ENCODE measurements at places on chromosomes 5 and 9.

GRCh38 chr5:95962785-95963184, 1.1 kb upstream of the ELL2 start:
- DNase-seq, result no peak

DNA sequence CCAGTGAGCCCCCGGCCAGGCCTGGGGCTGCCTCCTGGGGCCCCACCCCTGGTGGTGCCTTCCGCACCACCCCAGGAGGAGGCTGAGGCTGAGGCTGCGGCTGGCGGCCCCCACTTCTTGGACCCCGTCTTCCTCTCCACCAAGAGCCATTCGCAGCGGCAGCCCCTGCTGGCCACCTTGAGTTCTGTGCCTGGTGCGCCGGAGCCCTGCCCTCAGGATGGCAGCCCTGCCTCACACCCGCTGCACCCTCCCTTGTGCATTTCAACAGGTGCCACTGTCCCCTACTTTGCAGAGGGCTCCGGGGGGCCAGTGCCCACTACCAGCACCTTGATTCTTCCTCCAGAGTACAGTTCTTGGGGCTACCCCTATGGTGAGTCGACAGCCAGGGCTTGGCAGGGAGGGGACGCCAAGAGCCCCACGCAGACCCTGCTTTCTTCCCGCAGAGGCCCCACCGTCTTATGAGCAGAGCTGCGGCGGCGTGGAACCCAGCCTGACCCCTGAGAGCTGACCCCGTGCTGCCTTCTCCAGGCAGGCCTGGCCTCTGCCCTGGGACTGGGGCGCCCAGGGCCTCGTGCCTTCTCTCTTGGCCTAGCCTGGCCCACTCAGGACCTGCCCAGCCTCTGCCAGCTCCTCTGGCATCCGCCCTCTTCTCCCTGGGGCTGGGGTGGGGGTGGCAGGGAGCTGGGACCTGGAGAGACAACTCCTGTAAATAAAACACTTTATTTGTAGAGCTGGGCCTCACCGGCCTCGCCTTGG, 4.0 kb upstream of the EHMT1 start:
- no peak for DNase-seq

DNA sequence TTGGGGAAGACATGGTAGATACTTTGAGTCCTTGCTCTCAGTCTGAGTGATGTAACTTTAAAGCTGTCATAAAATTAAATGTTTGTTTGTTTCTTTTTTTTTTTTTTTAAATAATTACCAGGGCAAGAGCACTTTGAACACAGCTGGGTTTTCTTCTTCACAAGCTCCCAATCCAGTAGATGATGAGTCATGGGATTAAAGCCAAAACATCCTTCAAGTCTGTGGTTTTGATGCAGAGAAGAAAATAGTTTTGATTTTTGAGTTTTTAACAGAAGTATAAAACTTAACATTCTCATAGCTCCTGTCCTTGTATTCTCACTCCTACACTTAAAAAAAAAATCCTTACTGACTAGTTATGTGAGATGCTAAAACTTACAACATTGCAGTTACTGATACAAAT, 34.8 kb upstream of the IL31RA start:
- no peak for DNase-seq

DNA sequence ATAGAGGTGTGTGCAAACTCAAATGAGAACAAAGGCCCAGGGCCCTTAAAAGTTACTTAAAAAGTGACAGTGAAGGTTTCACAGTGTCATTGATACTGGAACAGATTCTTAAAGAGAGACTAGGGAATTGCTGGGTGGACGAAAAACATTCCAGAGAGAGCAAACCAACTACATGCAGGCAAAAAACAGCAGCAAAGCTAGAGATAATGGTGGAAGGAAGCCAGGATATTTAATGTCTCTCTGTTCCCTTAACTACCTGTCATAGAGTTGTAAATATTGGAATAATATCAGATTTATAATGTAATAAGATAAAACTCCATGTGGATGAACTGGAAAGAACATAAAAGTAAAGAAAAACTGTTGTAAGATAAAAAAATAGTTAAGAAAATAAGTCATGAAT, 508.6 kb downstream of the TAF11L14 start:
- DNase-seq, result no peak

GRCh38 chr5:102628441-102629175, 126.5 kb upstream of the PAM start:
- no peak for DNase-seq

DNA sequence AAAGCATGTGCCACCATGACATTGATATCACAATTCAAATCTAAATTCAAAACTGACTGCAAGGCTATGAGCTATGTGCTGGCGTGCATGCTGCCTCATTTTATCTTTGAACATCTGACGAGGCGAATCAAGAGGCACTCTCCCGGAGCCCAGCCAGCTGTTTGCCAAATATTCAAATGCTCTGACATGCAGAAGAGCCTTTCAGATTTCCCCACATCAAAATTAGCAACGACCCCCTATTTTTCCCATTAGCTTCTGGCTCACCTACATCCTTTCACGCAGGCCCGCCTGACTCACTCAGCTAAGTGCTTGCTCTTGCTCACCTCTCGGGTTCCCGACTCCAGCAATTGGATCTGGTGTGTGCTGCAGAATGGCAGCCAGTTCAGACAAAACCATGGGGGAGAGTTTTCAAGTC, 159.0 kb downstream of the NR2F1-AS1 start:
- DNase-seq, result no peak

DNA sequence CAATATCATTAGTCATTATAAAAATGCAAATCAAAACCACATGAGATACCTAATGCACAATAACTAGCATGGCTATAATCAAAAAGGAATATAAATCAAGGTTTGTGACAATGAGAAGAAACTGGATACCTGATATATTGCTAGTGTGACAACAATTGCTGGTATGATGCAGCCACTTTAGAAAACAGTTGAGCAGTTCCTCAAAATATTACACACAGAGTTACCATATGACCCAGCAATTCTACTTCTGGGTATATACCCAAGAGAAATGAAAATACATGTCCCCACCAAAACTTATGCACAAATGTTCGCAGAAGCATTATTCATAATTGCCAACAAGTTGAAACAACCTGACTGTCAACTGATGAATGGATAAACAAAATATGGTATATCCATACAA, 339.7 kb upstream of the POU5F2 start:
- no peak for DNase-seq

- DNase-seq, result no peak
Measured at GRCh38 chr5:56264417-56265025, 31.4 kb upstream of the ANKRD55 start.

- no peak for DNase-seq
Measured at GRCh38 chr9:16598316-16598715, 272.2 kb downstream of the BNC2 start.

DNA sequence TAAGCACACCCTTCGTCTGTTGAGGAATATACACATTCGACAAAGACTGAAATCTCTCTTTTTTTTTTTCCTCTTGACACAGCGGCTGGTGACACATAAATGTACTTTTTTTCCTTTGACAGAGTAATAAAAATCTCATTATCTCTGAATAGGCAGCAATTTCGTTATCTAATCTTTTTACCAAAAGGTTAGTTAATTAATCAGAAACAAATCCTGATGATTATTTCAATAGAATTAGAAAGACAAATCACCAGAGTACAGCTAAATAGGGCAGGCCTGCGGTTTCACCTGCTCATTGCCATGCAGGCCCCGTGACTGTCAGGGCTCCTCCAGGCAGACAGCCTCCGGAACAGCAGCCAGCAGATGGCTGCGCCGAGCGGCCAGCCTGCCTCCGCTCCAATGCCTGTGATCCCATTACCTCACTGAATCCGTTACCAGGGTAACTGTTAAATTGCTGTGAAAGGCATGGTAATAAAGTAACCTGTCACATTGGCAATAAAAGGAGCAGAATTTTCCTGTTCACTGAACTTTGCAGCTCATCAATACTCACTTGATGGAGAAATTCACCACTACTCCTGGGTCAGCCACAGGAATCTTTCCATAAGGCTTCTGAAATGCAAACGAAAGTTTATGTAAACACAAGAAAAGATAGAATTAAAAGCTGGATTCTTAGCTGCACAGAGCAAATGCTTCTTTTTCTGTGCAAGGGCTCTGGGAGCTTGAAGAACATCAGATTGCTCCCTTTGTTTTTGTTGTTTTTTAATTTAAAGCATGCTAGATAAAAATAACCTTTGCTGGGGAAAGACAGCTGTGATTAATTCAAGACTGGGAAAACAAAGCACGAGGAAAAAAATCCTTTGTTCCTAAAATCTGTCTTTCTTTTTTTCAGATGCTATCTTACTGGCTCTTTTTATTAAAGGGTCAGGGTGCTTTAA, 666.4 kb upstream of the ZNF608 start:
- no peak for DNase-seq

DNA sequence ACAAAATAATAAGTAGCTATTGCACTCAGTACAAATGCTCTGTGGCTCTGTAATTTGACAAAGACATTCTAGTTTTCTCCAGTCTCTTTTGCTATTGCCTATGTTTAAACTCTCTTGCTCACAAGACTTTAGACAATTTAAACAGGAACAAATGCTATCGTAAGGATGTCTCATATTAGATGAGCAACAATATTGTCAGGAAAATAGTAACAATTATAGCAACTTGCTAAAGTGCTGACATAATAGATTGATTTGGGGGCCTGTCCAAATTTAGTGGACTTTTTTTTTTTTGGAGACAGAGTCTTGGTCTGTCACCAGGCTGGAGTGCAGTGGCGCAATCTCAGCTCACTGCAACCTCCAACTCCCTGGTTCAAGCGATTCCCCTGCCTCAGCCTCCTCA, 11.8 kb downstream of the KIF2A start:
- no peak for DNase-seq

- no peak for DNase-seq
Measured at GRCh38 chr9:13282998-13283397, 3.5 kb upstream of the MPDZ start.

- DNase-seq, result no peak
Measured at GRCh38 chr9:136437839-136438547, 1.7 kb downstream of the INPP5E start.

- no peak for DNase-seq
Measured at GRCh38 chr9:126791406-126792230, 13.2 kb upstream of the ZBTB43 start.

DNA sequence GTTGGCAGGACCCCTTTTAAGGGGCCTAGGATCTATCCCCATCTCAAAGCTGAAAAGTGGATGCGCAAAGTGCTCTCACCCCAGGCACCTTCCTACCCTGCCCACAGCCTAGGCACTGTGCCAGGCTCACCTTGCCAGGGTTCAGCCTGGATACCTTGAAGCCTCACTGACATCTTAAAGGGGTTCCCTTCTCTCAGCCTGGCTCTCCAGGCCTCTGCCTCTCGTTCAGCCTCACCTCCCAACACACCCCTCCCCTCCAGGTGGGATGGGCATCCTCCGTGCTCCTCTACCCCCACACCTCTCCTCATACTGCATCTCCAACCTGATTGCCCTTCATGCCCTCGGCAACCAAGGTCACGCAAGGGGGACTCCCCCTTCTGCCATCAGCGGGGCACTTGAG, 25.5 kb downstream of the TNIP1 start:
- no peak for DNase-seq

GRCh38 chr9:132733260-132733815, 63.1 kb downstream of the GTF3C4 start:
- no peak for DNase-seq

- no peak for DNase-seq
Measured at GRCh38 chr5:104361932-104362331, 799.3 kb upstream of the NUDT12 start.

DNA sequence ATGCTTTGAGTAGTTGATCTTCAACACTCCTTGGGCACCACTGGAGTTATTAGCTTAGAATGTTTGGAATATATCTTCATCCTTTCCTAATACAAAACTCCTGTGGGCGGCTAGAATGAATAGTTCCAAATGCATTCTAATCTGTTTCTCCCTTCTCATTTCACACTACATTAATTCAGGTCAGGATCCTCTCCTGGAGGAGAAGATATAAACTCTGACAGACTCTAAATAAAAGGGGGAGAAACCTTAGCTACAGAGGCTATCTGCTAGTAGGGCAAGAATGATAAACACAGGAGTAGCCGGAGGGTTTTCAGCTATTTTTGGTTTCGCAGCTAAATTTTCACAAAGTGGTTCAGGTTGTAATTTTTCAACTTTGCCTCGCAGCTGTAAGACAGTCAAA, 45.2 kb upstream of the FAM240B start:
- DNase-seq, result no peak

GRCh38 chr5:161975350-161975749, 92.2 kb upstream of the GABRG2 start:
- DNase-seq, result no peak

GRCh38 chr9:122389799-122390481, 19.1 kb downstream of the PTGS1 start:
- DNase-seq, result no peak

GRCh38 chr5:107450531-107450930, 220.2 kb downstream of the EFNA5 start:
- DNase-seq, result no peak

GRCh38 chr9:130185017-130185416, 12.8 kb downstream of the NCS1 start:
- no peak for DNase-seq

GRCh38 chr9:114238891-114239875, 83.7 kb upstream of the ORM1 start:
- no peak for DNase-seq

DNA sequence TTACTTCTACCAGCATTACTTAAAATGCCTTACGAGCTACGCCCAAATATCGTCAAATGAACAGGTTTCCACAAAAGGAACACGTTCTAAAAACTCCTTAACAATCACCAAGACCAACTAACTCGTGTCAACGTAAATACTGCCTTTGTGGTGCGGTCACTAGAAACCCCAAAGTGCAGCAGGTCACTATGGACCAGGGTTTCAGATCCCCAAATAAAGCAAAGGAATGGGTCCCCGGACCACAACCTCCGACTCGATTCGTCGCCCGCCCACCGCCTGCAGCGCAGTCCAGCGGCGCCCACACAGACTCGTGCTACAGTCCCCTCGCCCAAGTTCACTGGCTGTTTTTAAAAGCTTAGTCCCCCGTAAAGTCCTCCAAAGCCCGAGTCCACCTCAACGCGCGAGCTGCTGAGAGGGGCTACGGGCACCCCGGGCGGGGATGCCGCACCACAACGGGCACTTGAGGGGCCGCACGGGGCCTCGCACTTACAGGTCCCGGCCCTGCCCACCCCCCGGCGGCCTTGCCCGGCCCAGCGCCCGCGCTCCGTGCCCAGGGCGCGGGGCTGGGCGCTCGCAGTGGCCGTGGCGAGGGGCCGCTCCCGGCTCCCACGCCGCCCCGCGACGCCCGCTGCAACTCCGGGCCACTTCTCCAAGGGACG, 1.1 kb downstream of the NFIB start:
- DNase-seq, result no peak

DNA sequence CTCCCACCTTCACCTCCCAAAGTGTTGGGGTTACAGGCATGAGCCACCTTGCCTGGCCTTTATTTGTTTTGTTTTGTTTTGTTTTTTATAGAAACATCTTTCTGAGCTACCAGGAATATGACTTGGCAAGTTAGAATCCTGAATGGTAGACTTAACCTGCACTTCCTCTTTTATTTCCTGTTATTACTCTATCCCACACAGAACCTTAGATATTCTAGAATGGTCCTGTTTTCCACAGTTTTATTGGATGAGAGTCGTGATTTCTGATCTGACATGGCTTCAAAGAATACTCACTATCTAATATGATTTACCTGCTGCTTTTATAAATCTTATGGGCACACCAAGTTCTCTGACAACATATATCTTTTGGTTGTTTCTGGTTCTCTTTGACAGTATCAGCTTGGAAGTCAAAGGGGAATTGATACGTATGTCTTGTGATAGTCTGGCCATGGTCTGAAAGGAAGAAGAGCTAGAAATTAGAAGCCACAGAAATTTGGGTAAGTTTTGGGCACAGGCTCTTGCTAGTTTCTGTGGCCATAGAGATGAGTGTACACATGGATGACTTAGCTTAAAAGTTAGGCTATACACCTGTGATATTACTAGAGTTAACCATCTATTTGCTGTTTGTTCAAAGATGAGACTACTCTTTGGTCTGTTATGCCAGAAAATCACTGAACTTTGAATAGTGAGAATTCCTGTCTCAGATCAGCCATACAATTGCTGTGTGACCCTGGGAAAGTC, 4.7 kb upstream of the PANK3 start:
- DNase-seq, result no peak
